ENCODE measurements at places on chromosomes 2 and 18.

DNA sequence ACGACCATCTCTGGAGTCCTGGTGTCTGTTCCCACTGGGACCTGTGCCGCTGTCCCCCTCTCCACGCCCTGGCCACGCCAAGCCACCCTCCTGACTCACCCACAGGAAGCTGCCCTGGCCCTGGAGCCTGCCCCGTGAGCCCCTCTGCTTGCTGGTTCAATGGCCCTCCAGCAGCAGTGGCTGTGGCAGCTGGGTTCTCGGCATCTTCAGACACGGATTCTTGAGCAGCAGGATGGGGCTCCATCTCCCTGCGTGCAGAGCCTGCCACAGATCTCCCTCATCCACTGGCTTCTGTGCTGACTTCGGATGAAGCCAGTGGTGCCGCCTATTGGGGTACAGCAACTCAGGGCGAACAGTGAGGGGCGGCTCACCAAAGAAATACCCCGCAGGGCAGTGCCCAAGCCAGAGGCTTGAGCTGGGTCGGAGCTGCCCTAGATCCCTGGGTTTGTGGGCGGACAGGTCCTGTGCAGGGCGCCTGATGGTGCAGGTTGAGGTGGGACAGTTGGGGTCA lies 14.0 kb downstream of the CAPN10 start:
- DNase-seq = no peak

DNA sequence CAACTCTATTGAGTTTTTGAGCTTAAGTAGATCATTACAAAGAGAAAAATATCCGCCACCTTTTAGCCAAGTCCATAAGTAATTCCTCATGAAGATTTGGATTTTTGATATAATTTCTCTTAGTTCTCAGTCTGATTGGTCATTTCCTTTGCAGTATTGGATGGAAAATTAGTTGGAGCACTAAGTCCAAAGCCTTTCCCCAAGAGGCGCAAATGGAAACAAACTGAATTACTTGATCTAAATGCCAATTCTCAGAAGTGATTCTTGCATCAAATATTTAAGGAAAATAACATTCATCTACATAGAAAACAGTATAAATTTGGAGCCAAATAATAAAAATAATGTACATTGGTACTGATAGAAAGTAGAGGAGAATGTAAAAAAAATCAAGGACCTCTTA lies 115.6 kb downstream of the CACNB4 start:
- DNase-seq = no peak

GRCh38 chr2:122340246-122340645 lies 584.8 kb downstream of the TSN start:
- DNase-seq = no peak

- DNase-seq = no peak
Observed at GRCh38 chr2:15649561-15650255, 58.0 kb downstream of the DDX1 start.

- no peak for DNase-seq
Observed at GRCh38 chr18:46250084-46250811, 146.1 kb downstream of the HAUS1 start.

GRCh38 chr2:173972636-173973035 lies 7.5 kb upstream of the SP3 start:
- no peak for DNase-seq

- DNase-seq = no peak
Observed at GRCh38 chr2:990970-991369, 40.3 kb downstream of the SNTG2 start.

- DNase-seq = no peak
Observed at GRCh38 chr2:236847023-236847422, 238.7 kb upstream of the COPS8 start.

Measured in NCI-H748 treated with DMSO at 0.1 percent for 48 hours (cell line).